CD4-positive, alpha-beta T cell treated with Interleukin-17A for 4 hours (primary cell): ENCODE measurements at places on chromosomes 5 and 9.

DNA sequence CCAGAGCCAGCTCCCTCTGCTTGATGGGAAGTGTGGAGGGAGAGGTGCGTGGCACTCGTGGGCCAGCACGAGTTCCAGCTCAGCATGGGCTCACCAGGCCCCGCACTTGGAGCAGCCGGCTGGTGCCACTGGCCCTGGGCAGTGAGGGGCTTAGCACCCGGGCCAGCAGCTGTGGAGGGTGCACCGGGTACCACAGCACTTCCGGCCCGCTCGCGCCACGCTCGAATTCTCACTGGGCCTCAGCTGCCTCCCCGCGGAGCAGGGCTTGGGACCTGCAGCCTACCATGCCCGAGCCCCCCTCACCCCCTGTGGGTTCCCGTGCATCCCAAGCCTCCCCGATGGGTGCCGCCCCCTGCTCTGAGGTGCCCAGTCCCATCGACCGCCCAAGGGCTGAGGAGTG is 98.4 kb downstream of the DCP2 start:
- no peak for DNase-seq

DNA sequence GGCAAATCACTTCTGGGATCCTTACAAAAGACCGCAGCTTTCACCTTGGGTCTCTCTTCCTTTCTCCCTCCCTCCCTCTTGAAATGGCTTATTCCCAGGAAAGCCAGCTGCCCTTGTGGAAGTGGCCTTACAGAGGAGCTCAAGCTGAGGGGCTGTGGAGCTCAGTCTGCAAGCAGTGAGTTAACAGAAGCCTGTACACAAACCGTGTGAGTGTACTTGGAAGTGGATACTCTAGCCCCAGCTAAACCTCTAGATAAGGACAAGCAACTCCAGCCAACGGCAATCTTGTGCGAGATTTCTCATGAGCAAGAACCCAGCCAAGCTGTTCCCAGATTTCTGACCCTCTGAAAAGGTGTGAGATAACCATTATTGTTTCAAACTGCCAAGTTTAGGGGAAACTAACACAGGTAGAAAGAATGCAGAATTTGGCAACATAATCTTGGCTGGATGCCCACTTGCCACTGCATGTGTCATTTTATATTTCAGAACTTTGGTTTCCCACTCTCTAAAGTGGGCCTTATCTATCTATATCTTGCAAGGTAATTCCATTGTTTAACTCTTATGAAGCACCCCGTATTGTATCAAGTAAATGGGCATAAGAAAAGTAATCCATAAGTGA is 85.6 kb downstream of the CDH18 start:
- DNase-seq, result no peak

DNA sequence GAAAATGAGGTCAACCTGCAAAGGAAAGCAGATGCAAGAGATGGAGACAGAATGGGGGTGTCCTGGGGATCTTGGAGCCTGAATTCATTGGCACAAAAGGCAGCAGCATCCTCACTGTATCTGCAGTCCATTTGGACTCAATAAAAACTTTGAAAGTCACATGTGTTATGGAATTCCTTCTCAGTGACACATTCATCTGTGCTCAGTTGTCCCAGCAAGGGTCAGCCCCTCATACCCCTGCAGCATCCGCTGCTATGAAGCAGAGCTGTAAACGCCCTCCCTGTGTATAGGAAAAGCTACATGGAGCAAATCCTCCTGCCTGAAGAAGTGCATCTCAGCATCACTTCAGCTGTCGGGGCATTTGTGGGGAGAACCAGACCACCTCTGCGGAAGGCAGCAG is 14.5 kb upstream of the RARS1 start:
- no peak for DNase-seq

- DNase-seq, result no peak
These were observed 228.0 kb upstream of the ADAMTSL1 start for GRCh38 chr9:18245911-18246310.

DNA sequence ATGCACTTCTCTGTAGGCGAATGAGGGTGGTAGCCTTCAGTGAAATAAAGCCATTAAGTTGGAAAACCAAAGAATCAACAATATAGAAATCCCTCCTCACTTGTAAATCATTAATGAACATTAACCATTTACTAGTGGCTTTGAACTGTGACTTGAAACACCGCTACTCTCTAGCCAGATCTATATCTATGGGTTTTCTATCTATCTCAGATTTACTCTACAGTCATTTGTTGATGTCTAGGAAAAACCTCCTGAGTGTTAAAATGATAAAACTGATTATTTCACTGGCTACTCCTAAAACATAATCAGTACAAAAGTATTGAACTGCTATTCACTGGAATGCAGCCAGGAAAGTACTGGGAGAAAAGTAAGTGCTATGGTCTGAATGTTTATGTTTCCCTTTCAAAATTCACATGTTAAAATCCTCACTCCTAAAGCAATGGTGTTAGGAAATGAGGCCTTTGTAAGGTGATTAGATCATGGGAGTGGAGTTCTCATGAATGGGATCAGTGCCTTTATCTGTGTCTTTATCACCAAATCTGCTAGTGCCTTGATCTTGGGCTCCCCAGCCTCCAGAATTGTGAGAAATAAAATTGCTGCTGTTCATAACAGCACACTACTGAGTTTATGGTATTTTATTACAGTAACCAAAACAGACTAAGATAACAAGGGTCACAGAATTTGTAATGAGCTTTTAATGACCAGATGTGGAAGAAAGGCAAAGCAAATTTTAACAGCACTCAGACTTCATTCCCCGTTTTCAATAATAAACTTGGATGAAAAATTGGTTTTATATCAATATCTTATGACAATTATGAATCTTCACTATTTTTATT is 8.6 kb upstream of the OXCT1 start:
- DNase-seq, result no peak

GRCh38 chr5:171899792-171900191 is 106.6 kb downstream of the FBXW11 start:
- no peak for DNase-seq

DNA sequence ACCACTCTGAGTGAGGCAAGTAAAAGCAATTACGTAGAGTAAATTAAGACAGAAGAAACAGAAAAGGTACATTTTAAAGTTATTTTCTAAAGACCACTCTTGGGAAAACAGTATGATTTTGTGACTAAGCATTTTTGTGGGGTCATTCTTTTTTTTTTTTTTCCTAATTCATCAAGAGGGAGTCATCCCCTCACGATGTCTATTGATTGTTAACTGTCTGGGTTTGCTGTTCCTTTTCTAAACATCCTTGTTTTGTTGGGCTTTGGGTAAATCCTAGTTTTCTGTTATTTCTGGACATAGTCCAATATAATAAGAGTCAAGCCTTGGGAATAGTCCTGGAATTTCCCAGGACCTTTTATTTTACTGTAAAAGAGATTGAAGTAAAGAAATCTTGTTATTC is 63.8 kb downstream of the ANKRD55 start:
- no peak for DNase-seq

GRCh38 chr5:154214371-154215106 is 24.0 kb downstream of the GALNT10 start:
- DNase-seq, result no peak

GRCh38 chr5:42858687-42859086 is 47.0 kb upstream of the SELENOP start:
- no peak for DNase-seq

GRCh38 chr5:179227229-179227579 is 118.1 kb downstream of the ADAMTS2 start:
- DNase-seq, result no peak

DNA sequence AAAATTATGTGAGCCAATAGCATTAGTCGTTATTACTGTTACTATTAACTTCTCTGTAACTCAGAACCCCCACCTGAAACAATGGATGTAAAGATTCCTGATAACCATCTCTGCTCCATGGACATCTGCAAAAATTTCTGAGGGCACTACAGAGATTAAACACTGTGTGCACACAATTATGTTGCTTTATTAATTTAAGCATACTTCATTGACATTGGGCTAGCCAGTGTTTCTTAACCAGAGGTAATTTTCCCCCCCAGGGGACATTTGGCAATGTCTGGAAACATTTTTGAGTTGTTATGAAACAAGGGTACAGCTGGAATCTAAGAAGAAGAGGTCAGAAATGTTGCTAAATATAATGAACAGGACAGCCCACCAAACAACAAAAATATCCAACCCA is 19.3 kb downstream of the SLIT3 start:
- no peak for DNase-seq

DNA sequence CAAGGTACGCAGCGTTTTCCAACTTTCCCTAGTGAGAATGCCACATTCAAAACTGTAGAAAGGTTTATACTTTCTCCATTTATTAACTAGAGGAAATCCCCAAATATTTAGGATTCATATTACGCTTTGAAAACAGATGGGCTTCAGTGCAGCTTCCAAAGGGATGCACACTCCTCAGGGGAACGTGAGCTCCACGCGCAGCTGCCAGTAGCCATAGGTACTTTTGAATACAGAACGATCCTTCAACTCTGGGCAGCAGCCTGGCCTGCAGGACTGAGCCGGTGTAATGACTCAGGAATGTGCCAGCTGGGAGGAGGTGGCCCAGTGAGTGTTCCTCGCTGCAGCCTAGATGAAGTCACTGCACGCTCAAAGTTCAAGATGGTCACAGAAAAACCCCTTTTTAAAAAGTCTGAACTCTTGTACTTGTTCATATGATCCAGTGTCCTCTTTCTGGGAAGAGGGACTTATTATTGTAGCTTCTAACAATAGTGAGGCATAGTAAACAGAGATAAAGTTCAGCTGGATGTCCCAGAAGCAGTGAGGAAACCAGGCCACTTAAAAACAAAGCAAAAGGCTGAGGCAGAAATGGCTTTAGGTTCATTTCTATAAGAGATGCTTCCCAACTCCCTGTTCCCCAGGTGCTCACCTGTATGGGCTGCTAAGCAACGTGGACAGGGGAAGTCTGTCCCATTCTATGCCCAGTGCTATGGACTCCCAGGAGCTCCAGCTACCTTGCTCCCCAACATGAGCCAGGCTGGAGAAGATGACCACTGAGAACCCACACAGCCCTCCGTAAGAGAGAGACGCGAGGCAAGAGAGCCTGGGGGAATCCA is 130.0 kb downstream of the LHFPL2 start:
- DNase-seq, result no peak

- no peak for DNase-seq
These were observed 351.2 kb downstream of the SH3GL2 start for GRCh38 chr9:17930071-17930470.

GRCh38 chr5:118247458-118247857 is 740.9 kb downstream of the DTWD2 start:
- DNase-seq, result no peak

GRCh38 chr9:136858844-136859757 is 7.0 kb downstream of the MAMDC4 start:
- no peak for DNase-seq

DNA sequence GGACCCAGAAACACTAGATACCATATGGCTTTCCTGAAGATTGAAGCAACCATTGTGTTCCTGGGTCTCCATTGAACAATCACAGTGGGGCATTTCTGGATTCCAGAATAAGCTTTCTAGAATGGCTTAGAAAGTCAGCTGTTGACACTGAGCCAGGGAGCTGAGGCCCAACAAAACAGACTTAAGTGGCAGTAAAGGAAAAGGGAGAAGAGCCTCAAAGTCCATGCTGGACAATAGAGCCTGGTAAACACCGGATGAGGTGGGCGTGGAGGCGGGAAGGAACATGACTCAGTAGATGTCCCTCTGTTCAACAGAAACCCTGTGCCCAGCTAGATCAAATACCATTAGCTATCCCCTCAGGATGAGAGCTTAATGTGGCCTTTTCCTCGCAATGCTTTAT is 14.8 kb downstream of the SPARC start:
- DNase-seq, result no peak

DNA sequence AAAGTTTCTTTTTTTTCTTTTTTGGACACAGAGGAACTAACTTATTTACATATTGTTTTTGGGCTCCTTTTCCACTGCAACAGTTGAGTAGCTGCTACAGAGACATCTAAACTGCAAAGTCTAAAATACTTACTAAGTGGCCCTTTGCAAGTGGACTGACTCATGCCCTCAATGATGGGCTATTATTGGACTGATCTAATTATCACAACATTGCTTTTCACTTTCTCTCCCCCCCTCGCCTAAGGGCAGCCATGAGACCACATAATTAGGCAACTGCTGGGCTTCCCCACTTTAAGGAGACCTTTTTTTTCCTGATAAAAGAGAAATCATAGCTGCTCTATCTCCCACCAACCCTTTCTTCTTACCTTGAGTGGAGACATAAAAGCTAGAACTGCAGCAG is 47.0 kb downstream of the PLK2 start:
- DNase-seq, result no peak

DNA sequence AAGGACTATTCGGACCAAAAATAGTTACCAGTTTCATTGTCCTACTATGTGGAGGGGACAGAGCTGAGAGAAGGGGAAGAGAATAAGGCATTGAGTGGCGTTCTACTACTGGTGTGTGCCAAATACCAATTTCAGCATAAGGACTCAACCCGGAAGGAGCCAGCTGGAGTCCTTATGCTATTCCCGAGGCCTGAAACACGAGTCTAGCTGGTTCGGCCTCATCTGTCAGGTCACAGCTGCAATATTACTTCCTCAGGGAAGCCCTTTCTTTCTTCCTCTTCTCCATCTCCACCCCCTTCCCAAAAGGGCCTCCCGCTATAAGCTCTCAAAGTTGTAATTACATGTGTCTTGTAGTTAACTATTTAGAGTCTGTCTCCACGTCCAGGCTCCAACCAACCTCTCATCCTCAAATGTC is 20.5 kb upstream of the FER start:
- no peak for DNase-seq

DNA sequence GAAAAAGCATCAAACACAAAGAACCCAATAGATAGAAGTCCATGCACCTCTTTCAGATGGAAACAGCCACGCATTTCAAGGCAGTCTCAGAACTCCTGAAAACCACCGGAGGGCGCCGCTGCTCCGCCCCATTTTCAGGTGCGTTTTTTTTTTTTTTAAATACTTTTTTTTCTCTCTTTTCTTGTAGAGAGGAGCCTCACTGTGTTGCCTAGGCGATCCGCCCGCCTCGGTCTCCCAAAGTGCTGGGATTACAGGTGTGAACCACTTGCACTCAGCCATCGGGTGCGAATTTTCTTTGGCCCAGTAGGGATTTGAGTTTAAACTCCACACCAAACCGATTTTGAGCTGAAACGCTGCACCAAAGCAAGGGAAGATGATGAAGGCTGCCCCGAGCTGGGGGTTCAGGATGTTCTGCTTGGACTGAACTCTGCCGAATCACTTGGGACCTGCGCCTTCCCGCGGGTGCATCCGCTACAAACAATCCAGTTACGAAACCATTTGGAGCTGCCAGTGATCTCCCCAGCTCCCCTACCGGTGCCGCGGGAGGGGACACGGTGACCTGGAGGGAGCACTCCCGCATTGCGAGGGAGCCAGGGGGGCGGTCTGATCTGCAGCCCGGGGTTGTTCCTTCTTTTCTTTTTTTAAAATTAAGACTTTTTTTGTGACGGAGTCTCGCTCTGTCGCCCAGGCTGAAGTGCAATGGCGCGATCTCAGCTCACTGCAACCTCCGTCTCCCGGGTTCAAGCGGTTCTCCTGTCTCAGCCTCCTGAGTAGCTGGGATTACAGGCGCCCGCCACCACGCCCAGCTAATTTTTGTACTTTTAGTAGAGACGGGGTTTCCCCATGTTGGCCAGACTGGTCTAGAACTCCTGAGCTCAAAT is 1.4 kb downstream of the PTGR1 start:
- DNase-seq, result peak; percentile 80

GRCh38 chr9:133419005-133419404 is 1.2 kb upstream of the REXO4 start:
- DNase-seq, result no peak
